ENCODE measurements at places on chromosomes 6 and 20.

GRCh38 chr6:487956-488355, 96.4 kb downstream of the IRF4 start:
- DNase-seq: no peak

DNA sequence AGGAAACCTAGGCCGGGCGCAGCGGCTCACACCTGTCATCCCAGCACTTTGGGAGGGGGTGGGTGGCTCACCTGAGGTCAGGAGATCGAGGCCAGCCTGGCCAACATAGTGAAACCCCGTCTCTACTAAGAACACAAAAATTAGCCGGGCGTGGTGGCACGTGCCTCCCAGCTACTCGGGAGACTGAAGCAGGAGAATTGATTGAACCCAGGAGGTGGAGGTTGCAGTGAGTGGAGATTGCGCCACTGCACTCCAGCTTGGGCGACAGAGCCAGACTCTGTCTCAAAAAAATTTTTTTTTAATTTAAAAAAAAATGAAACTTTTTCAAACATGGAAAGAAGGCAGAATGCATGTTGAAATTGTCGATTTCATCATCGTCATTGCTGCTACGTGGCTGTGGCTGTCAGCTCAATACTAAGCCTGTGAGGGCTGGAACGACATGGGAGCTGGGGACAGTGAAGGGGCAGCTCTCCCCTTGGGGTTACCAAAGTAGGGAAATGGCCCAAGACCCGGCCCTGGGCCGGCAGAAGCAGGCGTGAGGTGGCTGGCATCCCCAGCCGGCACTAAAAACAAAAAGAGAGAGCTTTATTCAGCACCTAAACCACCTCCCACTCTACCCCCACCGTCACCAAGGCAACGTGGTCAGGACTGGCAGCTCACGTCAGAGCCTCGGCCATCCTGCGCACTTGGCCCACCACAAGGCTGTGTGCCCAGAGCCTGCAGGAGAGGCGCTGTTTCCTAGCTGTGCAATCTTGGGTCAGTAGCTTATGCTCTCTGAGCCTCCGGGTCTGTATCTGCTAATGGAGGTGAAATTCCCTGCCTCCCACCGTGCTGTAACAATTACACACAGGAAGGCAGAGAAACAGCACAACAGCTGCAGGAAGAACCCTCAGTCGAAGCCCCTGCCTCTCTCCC, 30.8 kb downstream of the AGPAT4 start:
- DNase-seq: peak; percentile 83

DNA sequence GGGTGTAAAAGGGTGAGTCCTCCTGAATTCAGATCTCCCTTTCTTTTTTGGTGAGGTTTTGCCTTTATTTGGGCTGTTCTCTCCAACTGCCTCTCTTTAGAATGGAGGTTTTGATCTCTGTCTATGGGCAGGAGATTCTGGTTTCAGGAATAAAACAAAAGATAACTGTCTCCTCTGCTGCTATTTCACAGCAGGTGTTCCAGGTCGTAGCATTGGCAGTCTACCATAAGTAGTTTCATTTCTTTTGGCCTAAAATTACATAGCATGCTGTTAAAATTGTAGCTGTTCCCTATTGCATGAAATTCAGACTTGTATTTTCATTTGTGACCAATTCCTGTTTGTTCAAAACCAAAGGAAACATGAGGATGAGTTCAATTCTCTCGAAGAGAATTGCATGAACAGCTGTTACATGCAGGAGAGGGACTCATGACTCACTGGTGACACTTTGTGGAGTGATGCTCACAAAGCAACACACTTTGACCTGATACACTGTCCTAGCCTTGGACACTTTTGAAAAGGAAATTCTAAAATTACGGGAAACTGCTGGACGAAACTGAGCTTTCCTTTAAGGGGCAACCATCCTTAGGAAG, 76.8 kb upstream of the SIRPG start:
- DNase-seq: no peak

DNA sequence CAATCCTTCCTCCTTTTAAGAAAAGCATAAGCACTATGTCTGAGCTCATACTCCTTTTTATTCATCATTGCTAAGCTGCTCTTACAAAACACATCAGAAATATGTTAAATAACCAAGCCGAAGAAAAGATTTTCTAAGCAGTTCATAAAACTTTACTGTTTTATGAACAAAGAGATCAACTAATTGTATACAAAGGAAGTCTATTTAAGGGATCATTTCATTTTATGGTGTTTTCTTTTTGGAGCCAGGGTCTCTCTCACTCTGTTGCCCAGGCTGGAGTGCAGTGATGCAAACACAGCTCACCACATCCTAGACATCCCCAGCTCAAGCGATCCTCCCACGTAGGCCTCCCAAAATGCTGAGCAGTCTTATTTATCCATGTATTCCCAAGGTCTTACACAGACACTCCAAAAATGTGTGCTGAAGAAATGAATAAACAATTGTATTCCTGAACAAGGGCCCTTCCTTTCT, 9.3 kb downstream of the NUDT3 start:
- no peak for DNase-seq

DNA sequence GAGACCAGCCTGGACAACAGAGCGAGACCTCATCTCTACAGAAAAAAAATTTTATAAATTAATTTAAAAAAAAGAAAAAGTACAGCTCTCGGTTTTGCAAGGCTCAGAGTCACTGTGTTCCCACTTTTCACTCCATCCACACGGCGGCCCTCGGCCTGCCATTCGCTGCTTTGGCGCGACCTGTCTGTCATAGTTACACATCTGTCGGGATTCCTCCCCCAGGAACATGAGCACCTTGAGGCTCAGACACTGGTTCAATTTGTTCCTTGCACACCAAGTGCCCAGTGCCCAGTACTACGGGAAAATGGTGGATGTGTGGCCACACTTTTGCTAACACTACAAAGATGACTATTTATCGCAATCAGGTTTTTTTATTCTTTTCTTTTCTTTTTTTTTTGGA, 8.4 kb downstream of the CTSZ start:
- no peak for DNase-seq

DNA sequence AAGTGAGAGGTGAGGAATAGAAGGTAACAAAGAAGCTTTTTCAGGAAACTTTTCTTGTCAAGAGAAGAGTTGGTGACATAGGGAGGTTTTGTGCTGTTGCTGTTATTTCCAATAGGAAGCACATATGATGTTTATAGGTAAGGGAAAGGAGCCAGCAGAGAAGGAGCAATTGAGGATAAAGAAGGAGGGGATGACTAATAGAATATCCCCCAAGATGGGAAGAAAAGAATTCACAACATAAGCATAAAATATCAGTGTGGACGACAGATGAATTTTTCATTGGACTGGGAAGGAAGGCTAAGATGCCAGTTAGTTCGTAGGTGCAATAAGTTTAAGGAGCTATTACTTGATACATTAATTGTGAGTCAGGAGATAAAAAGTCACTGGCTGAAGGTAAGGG, 8.5 kb upstream of the BEND6 start:
- DNase-seq: no peak

DNA sequence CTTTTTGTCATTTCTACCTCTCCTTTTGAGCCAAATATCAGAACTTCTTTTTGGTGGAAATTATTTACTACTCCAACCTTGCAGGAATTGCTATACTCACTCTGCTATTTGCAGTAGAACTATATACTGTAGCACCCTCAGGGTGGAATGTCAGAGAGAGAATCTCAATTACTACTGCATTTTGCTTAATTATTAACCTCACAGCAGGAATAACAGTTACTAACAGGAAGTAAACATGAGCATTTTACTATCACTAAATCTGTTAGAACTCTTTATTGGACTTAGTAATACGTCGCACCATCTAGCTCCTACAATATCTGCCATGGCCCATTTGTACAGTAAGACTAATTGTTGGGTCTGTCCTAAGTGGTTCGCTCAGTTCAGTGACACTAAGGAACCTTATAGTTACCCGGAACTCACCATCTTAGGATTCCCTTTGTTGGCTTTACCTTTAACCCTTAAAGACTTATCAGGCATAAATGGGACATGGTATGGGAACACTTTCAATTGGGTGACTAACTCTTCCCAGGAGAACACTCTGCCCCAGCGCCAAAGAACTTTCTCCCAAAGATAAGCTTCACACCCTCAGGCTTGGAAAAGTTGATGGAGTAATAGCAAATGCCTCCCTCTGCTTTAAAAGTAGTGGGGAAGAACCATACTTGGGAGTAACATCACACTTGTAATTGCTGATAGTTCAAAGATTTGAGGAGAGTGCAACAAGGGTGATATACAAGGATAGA, 38.8 kb downstream of the PLN start:
- no peak for DNase-seq

DNA sequence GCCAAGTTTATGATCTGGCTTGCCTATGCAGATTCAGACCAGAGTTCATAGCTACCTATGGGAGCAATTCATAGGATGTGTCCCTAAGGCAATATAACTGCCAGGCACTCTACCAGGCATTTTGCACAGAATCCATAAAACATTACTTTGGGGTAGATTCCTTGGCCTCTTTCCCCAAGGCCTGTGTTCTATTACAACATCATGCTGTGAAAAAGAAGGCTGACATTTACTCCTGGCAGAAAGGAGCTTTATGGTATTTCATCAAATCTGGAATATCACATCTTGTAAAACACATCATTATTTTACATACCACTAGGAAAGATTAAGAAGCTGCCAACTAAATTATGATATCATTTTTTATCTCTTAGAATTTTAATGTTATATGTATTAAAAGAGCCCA, 287.0 kb upstream of the MARCKS start:
- no peak for DNase-seq

GRCh38 chr20:58382096-58382495, 6.9 kb upstream of the VAPB start:
- no peak for DNase-seq

DNA sequence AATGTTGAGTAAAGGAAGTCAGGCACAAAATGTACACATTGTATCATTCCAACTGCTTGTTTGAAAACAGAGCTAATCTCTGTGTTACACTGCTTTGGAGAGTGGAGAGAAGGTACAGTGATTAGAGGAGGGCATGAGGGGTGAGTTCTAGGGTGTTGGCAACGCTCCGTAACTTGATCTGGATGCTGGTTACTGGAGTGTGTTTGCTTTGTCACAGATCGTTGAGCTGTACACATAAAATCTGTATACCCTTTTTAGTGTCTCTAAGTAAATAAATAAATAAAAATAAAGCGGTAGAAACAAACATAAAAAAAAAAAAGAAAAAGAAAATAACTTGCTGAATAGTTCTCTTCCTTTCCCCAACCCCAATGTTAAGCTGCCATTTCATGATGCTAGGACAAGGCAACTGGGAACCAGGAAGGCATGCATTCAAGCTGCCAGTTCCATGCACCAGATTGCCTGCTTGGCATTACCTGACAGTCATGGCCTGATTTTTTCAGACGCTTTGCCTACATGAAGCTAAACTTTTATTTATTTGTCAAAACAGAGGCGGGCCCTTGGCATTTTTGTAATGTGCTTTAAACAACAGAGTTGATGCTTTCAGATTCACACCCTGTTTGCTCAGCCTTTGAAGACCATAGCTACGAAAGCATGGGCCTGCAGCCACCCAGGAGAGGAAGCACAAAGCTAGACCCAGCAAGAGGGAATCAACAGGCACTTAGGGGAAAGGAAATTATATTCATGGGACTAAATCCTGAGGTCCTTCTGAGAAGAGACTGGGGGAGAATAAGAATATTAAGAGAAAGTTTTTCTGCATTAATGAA, 21.2 kb downstream of the TNFRSF21 start:
- DNase-seq: no peak

GRCh38 chr6:29736563-29736962, 13.3 kb downstream of the HLA-F start:
- no peak for DNase-seq

DNA sequence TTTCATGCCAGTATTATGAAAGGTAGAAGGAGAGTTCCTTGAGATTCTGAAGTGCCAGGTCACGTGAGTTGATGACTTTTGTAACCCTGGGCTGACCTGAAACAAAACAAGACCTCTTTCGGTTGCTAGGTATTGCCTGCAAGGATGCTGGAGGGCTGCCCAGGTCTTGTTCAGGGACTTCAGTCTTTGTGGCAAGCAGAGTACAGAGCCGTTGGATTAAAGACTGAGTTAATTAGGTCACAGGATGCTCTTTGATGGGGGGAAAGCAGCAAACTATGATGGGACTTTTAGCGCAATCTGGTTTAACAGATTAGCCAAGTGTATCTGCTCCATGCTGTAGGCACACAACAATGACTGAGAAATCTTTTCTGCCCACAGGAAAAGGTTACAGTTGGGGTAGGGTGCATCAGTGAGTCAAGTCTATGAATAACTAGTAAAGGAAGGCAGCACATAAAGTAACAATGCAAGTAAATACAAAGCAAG, 12.8 kb upstream of the ELOVL5 start:
- DNase-seq: no peak

- DNase-seq: no peak
Observed at GRCh38 chr6:36216559-36216958, 20.0 kb downstream of the BRPF3 start.

DNA sequence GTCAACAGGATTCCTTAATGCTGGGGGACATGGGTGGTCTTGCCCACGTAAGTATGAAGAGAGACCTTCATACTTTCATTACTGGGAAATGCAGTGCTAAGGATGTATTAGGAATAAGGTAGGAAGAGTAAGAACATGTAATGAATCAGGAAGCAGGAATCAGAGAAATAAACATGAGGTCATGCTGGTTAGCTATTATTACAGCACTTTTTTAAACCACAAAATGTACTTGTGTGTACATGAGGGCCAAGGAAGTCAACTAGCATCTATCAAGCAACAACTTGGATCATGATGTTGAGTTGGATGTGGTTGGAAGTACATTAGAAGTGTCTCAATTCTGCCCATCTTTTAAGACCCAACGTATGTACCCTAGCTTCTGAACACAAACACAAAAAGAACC, 63.5 kb upstream of the E2F3 start:
- DNase-seq: no peak

DNA sequence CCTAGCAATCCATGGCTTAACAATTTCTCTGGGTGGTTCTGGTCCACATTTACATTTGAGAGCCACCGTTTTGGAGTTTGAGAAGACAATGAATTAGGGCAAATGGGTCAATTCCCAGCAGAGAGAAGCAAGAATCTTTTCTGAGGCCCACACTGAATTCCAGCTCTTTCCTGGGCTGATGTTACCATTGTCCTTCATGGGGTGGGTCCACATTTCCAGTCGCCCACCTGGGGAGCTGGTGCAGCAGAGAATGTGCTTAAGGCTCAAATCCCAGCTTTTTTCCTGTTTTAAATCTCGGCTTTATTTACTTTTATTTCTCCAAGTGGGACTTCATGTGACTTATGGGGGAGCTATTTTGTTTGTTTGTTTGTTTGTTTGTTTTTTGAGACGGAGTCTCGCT, 44.2 kb upstream of the TFAP2C start:
- DNase-seq: peak; percentile 28

- DNase-seq: no peak
Observed at GRCh38 chr6:5511954-5512353, 250.6 kb downstream of the FARS2 start.

GRCh38 chr6:155165029-155165710, 98.6 kb upstream of the CLDN20 start:
- DNase-seq: no peak

GRCh38 chr20:63149531-63150192, 66.3 kb downstream of the YTHDF1 start:
- no peak for DNase-seq

Measured in H7 (cell line).